ENCODE measurements at places on chromosomes 12 and 14.

GRCh38 chr14:72033365-72033764 lies 101.1 kb downstream of the RGS6 start:
- DNase-seq, result no peak

DNA sequence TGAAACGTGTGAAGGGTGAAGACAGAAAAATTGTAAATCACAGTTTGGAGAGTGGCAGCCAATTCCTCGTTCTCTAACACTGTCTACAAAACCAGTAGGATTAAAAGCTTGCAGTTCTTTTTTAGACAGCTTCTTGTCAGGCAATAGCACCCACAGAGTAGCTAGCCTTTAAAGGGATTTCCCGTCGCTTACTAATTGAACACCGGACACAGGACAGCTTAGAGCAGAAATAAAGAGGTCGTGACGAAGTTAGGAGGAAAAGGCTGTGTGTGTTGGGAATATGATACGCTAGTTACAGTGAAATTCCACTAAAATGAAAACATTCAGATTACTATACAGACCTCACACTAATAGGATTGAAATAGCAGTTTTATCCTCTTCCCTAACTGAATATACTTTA lies 149.1 kb upstream of the FLRT2 start:
- DNase-seq, result no peak

DNA sequence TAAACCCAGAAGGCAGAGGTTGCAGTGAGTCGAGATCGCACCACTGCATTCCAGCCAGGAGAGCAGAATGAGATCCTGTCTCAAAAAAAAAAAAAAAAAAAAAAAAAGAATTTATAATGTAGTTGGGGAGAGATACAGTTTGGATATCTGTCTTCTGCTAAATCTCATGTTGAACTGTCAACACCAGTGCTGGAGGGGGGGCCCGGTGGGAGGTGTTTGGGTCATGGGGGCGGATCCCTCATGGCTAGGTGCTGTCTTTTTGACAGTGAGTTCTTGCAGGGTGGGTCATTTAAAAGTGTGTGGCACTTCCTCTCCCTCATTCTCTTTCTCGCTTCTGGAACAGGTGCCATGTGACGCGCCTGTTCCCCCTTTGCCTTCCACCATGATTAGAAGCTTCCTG lies 32.8 kb downstream of the CLIP1 start:
- no peak for DNase-seq

DNA sequence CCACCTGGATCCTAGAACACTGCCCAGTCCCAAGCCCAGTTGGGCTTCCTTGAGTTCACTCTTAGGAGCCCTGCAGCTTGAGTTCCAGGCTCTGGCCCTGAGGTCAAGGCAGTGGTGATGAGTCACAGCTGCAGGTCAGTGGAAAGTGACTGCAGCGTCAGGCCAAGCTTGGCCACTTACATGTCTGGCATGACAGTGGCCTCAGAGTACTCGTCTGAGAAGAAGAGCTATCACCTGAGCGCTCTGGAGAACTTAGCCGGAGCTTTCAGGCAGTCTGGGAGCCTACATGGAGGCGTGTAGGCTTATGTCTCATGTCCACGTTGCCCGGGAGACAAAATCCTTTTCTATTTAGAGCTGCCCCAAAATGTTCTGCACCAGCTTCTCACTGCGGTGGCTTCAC lies 75.6 kb downstream of the ARL6IP4 start:
- DNase-seq, result no peak

GRCh38 chr12:122558745-122559641 lies 31.9 kb downstream of the KNTC1 start:
- no peak for DNase-seq

DNA sequence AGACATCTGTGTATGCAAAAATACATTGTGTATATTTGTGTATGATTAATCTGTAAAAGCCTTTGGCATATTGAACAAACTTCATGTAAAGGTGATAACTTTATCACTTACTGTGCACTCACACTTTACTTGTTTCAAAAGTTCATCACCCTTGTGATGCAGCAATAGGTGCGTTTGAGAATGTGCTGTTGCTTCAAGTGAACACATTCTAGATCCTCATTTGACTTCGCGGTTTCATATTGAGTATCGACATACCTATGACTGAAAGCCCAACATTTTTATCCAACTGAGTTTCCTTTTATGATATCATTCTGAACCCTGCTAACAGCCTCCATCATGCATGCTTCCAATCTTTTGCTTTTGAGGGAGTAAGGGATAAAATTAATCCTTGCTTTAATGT lies 1086.9 kb downstream of the TMEM121 start:
- no peak for DNase-seq

DNA sequence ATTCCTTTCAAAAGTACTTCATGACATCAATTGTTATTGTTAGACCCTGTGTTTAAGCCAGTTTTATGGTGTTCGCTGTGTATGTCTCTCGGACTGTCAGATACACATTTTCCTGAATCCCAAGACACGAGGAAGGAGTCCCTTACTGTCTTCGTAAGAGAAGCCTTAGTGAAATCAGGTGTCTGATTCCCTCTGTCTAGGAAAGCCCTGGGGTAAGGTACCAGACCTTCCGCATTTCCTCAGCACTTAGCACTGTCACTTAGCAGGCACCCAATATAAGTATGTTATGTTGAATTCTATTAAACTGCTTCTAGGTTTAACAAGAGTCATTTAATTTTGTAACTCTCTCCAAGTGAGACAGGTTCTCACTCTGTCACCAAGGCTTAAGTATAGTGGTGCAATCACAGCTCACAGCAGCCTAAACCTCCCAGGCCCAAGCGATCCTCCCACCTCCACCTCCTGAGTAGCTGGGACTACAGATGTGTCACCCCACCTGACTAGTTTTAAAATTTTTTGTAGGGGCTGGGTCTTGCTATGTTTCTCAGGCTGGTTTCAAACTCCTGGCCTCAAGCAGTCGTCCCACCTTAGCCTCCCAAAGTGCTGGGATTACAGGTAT lies 111.0 kb downstream of the BBS10 start:
- no peak for DNase-seq

DNA sequence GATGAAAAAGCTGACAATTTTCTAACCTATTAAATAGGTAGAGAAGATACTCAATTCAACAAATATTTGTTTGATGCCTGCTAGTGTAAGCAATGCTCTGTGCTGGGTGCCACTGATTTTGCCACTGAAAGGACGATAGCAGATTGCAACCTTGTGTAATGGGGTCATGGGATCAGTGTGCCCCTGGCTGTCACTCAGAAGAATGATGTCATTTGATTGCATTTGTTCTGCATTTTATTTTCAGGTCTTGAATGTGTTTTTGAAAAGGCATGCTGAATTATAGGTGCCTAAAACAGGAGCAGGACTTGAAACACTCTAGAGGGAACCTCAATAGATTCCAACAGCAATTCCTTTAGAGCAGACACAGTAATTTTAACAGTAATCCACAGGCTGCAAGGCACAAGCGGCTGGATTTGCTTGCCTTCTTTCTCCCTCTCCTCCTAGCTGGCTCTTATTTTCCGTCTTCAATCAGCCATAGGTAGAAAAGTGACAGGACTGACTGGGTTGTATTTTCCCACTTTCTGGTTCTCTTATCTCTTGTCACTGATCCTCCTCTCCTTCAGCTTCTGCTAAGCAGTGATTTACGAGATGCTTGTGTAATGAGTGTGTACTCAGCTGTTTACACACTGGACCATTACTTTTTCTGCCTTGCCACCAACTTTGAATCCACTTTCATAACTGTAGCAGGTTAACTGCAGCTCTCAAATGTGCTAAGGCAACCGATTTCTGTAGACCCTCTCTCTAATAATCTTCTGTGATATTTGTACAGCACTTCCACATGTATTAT lies 4.1 kb downstream of the PLXNC1 start:
- no peak for DNase-seq

DNA sequence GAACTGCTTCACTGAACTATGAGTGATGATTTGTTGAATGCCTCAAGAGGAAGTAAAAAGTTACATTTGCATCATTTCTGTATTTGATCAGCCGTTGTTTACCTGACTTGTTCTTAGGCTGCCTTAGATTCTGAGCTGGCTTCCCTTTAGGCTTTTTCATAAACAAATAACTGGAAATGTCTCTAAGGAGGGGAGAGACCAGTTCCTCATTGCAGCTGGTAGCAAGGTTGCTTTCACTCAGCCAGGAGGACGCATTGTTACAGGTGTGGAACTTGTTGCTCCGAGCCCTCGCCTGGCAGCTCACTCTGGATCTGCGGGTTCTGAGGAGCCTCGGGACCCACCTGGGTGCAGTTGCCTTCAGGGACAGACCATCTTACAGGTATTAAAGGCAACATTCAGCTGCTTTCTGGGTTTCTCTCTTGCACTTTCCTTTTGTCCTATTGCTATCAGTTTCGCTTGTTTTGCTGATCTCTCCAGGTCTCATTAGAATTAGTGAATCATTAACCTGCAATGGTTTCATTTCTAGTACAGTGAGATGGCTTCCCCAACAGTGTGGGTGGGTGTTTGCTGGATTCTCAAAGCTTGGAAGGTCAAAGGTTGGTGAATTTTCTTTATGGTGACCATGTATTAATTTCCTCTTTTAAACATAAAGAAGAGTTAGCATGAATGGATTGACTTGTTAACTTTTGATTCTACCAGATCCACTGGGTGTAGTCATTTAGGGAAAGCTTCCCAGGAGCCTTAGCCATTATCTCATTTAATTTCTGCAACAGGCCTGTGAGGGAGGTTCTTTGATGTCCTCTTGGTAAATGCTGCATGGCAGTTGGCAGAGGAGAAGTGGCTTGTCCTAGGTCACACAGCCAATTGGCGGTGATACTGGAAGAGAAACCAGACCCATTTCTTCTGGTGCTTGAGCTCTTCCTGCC lies at the start of gene PLEKHG7:
Gene PLEKHG7 (plus strand): TSS at position 236 of the 926 bp plus-strand sequence. CDS start 3,643 bp downstream, outside the sequence.
- no peak for DNase-seq

GRCh38 chr12:119826661-119827445 lies 50.3 kb downstream of the CIT start:
- no peak for DNase-seq

- no peak for DNase-seq
Observed at GRCh38 chr14:85187521-85187920, 342.4 kb upstream of the FLRT2 start.

DNA sequence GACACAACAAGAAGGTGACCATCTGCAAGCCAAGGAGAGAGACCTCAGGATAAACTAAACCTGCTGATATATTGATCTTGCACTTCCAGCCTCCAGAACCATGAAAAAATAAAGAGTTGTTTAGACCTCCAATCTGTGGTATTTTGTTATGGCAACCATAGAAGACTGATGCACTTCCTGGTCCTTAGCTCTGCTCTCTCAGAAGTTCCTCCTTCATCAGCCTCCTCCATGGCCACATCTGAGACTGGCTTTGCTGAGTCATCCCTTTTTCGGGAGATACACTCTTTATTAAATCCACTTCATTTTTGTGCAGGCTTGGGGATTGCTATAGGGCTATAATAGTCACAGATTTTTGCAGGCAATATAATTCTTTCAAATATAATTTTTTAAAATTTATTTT lies 89.6 kb upstream of the ATF7IP start:
- no peak for DNase-seq

- no peak for DNase-seq
Observed at GRCh38 chr12:100566887-100567637, 6.4 kb upstream of the GAS2L3 start.

GRCh38 chr12:95774311-95775045 lies 16.1 kb downstream of the NTN4 start:
- no peak for DNase-seq

- DNase-seq, result no peak
Observed at GRCh38 chr14:95434121-95434520, 82.3 kb downstream of the SYNE3 start.

DNA sequence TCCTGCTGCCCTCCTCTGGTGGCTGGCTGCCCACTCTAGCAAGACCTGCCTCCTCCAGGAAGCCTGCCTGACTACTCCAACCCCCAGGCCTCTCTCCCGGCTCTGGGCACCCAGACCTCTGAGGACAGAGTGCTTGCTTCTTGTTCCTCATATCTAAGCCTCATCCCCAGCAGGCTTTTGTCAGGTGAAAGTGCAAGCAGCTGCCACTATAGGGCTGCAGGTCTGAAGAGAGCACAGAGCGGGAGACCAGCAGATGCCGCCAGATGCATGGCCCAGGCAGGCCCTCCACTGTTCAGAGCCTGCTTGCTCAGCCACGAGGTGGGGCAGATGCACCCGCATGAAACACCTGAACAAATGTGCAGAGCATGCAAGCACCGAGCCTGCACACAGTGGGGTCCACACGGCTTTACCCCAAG lies 73.0 kb downstream of the SERPINA3 start:
- DNase-seq, result no peak

DNA sequence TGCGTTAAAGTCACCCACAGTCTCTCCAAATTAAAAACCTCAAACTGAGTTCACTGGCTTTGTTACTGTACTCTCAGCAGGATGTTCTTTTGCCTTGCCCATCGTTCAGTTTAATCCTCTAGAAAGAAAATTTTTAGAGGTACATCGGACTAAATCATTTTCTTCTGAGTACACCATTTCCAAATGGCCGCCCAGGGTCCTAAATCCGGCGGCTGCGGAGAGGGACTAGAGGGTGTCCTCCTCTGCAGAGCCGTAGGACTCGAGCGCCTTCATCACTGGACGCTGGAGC lies 1.4 kb downstream of the LIN7A start:
- no peak for DNase-seq

DNA sequence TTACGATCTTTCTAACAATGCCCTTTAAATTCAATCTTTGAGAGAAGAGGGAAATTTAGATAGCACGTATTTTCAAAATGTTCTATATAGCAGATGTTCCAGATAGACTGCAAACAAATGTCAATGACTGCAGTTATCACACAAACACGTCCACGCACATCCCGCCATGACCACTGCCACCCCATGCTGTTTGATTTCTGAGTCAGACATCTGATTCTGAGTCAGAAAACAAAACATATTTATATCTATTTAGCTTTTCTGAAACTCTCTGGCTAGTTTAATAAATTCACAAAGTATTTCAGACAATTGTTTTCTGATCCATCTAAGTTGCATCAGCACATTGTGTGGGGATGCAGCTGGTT lies 105.9 kb upstream of the BCAT1 start:
- DNase-seq, result no peak

- DNase-seq, result no peak
Observed at GRCh38 chr12:127494961-127495915, 771.7 kb upstream of the TMEM132C start.

DNA sequence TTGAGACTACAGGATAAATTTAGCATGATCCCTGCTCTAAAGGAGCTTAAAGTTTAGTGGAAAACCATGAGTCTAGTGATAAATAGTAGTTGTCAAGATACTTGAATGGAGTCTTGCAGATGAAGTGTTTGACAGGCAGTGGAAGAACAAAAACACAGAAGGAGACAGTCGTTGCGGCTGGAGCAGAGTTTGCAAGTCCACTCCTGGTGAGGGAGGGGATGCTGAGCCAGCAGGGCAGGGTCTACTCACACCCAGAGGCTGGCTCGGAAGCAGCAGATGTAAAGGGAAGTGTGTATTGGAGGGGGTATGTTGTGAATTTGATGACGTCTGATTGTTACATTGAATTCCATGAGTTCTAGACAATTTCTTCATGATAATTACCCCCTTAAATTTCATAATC lies 61.3 kb downstream of the TRAF3 start:
- no peak for DNase-seq

DNA sequence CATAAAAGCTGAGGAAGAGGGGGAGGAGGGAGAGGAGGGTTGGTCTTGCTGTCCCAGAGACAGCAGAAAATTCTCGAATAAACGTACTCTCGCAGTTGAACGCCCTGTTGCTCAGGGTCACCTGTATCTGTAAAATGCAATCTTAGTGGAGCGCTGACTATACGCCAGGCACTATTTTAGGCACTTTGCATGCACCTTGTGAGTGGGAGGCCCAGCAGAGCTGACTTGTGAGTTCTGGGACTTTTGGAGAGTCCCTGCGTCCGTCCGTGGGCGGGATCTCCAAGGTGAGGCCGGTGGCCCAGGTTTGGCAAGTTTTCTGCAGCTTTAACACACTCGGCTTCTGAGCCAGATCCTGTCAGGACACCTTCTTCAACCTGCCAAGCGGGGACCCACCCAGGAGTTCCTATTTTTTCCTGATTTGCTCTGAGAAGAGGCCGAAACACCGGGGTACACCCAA lies 32.5 kb upstream of the PLEKHG6 start:
- DNase-seq, result peak; percentile 89
